ENCODE measurements at places on chromosomes 2 and 18. TPM values are rescaled to one million over a fixed set of nuclear protein-coding genes. Genes with fewer than 3 reads are reported as not detected.

GRCh38 chr2:30480703-30481322 lies 33.8 kb downstream of the LCLAT1 start:
- H3K36me3 ChIP-seq, result peaks cover 6% of the 10 kb centered on the region
- no peaks in the 10 kb centered on the region for H3K4me1 ChIP-seq
- no peak overlapping the region for H3K4me3 ChIP-seq
- no peaks in the 10 kb centered on the region for H3K27me3 ChIP-seq
- DNase-seq, result no peak

GRCh38 chr2:192443831-192444230 lies 249.1 kb upstream of the TMEFF2 start:
- H3K4me3 ChIP-seq, result no peak overlapping the region
- no peaks in the 10 kb centered on the region for H3K27me3 ChIP-seq
- H3K4me1 ChIP-seq, result no peaks in the 10 kb centered on the region
- H3K27ac ChIP-seq, result no peak overlapping the region

DNA sequence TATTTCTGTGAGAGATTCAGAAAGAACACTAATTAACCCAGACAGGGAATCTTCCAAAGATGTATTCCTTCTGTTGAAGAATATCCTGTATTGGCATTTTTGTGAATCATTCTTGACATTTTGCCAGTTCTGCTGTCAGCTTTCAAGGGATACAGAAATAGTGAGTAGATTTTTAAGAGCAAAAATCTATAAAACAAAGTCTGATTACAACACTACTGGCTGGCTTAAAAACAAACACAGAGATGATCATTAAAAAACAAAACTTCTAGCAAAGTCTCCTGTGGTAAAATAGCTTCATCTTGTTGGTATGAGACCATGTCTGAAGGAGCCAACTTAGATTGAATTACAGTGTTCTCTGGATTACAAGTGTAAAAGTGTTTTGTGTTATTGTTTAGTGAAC lies 866.3 kb upstream of the KLHL29 start:
- H3K27ac ChIP-seq, result no peak overlapping the region
- no peaks in the 10 kb centered on the region for H3K27me3 ChIP-seq
- H3K4me3 ChIP-seq, result no peak overlapping the region
- DNase-seq, result no peak
- no peaks in the 10 kb centered on the region for H3K4me1 ChIP-seq

- H3K27ac ChIP-seq, result no peak overlapping the region
- no peak overlapping the region for H3K4me3 ChIP-seq
- DNase-seq, result no peak
These were observed 114.7 kb upstream of the STON1 start for GRCh38 chr2:48414980-48415835.

- H3K4me1 ChIP-seq, result no peaks in the 10 kb centered on the region
- no peak for DNase-seq
- no peak overlapping the region for H3K4me3 ChIP-seq
- H3K27me3 ChIP-seq, result no peaks in the 10 kb centered on the region
- no peaks in the 10 kb centered on the region for H3K36me3 ChIP-seq
These were observed 137.8 kb downstream of the PID1 start for GRCh38 chr2:229133155-229133772.

- no peak overlapping the region for H3K4me3 ChIP-seq
- H3K4me1 ChIP-seq, result no peaks in the 10 kb centered on the region
- H3K27me3 ChIP-seq, result peaks cover 30% of the 10 kb centered on the region
- no peak for DNase-seq
- H3K27ac ChIP-seq, result no peak overlapping the region
- no peaks in the 10 kb centered on the region for H3K36me3 ChIP-seq
These were observed 42.3 kb upstream of the FAM136A start for GRCh38 chr2:70344195-70344594.

- peak overlapping the region; percentile 90 for H3K27ac ChIP-seq
- peak; percentile 85 for DNase-seq
- H3K4me3 ChIP-seq, result peak overlapping the region; percentile 74
- peaks cover 59% of the 10 kb centered on the region for H3K4me1 ChIP-seq
- H3K36me3 ChIP-seq, result peaks cover 3% of the 10 kb centered on the region
- H3K27me3 ChIP-seq, result no peaks in the 10 kb centered on the region
These were observed 27.0 kb downstream of the DNMT3A start for GRCh38 chr2:25314514-25315315.

DNA sequence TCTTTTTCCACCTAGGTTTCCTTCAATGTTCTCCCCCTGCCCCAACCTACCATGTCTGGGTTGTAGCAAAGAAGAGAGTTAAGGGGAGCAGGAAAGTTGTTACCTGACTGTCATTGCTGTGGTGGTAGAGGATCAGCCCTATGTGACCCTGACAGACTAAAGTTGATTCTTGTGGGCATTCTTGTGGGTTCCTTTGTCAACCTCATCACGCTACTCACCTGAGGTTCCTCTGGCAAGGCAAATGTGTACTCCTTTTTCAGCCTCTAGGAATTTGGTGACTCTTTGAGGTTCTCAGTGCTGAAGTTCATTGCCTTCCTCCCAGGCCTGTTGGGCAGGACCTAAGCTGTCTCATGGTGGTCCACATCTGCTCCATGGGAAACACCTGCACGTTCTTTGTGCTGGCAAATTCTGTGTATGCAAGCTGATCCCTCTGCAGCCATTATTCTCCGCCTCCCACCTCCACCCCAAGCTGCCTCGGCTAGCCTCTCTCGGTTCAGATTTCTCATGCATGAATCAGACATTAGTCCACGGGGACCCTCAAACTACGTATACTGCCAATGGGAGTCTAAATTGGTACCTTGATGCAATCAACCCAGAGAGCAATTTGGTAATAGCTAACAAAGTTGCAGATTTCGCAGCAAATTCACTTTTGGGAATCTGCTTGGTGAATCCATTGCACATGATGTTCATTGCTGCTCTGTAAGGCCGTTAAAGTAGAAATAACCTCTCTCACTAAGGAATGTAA lies 1.5 kb upstream of the GMCL1 start:
- H3K4me1 ChIP-seq, result peaks cover 39% of the 10 kb centered on the region
- H3K27ac ChIP-seq, result peak overlapping the region; percentile 93
- DNase-seq, result no peak
- peaks cover 12% of the 10 kb centered on the region for H3K36me3 ChIP-seq
- peak overlapping the region; percentile 85 for H3K4me3 ChIP-seq

DNA sequence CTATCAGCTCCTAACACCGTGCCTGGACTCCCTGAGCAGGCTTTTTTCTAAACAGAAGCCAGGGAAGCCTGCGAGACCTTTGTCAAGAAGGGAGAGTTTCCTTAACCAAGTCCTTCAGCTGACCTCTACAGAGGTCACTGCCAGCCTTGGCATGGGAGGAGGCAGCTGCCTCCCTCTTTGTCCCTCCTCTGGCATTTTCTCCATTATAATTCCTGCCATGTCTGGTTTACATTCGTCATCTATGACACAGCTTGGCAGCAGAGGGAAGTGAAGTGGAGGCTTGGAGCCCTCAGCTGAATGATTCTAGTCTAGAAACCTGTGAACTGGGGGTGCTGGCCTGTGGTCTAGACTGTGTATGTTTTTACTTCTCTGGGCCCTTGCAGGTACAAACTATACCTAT lies 22.5 kb downstream of the LIPG start:
- H3K36me3 ChIP-seq, result no peaks in the 10 kb centered on the region
- H3K4me1 ChIP-seq, result no peaks in the 10 kb centered on the region
- no peak overlapping the region for H3K27ac ChIP-seq
- no peak overlapping the region for H3K4me3 ChIP-seq

PREPL gene
- 21.7 TPM for total RNA-seq

PLA2R1 gene
- total RNA-seq, result not detected

Data from activated CD4-positive, alpha-beta memory T cell treated with anti-CD3 and anti-CD28 coated beads, Interleukin-2, amount 10 ng/mL, durations not matched to agents 7 days and 5 days (primary cell).